ENCODE measurements at places on chromosomes 7 and 10.

GRCh38 chr10:29692121-29692539 lies 57.4 kb upstream of the SVIL start:
- no peak for DNase-seq

GRCh38 chr10:2949948-2950354 lies 117.4 kb upstream of the PFKP start:
- peak; percentile 24 for DNase-seq

- no peak for DNase-seq
Observed at GRCh38 chr10:121862649-121863048, 65.2 kb downstream of the ATE1 start.

DNA sequence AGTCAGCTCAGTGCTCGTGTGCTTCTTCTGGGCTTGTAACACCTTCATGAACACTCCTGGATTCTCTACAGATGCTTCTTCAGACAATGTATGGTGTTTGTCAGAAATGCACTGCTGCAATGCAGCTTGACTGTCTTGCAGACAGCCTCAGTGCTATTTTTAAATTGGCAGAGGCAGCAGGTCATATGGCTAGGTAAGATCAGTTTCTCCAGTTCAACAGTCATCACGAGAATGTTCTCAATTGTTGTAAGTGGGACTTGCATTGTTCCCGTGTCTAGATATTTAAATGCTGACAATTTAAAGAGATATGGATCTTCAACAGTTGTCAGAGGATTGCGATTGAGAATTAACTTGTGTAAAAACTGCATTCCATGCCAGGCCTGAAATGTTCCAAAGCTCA lies 7.6 kb upstream of the ACBD5 start:
- no peak for DNase-seq

- DNase-seq, result no peak
Observed at GRCh38 chr10:47366181-47366631, 17.9 kb downstream of the ZNF488 start.

- DNase-seq, result no peak
Observed at GRCh38 chr10:114483575-114483974, 79.3 kb upstream of the AFAP1L2 start.

DNA sequence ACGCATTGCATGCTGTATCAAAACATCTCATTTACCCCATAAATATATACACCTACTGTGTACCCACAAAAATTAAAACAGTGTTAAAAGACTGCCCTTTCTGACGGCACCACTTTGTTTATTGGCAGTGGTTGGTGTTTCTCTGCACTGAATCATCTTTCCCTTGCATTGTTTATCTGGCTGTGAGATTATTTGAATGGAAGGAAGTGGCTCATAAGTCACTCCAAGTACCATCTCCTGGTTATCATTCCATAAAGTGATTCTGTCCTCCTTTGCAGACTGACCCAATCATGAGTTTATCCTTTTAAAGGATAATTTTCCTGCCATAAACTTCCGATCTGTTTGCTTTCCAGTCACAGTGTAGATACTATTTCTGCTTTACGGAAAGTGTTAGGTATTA lies 183.8 kb downstream of the CAMK1D start:
- no peak for DNase-seq

GRCh38 chr10:14259696-14260566 lies 70.8 kb downstream of the FRMD4A start:
- DNase-seq, result peak; percentile 1

DNA sequence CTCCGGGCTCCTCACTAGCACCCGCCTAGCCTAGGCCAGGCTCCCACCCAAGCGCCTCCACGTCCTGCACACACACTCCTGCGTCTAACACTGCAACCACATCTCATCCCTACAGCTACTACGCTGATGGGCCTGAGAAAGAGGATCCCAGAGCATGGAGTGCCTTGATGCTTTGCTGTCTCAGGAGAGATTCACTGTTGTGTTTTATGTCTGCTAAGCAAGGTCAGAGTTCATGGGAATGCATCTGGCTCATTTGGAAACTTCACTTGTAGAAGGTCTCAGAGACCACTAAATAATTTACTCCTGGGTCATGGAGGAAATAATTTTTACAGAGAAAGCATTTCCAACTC lies 88.7 kb downstream of the SLIT1 start:
- DNase-seq, result no peak
